Glomerular endothelial cell (primary cell): ENCODE measurements at places on chromosomes 6 and 20. TPM values are rescaled to one million over a fixed set of nuclear protein-coding genes. Genes with fewer than 3 reads are reported as not detected.

GRCh38 chr20:42095221-42095620, 477.0 kb upstream of the CHD6 start:
- no peak for DNase-seq

DNA sequence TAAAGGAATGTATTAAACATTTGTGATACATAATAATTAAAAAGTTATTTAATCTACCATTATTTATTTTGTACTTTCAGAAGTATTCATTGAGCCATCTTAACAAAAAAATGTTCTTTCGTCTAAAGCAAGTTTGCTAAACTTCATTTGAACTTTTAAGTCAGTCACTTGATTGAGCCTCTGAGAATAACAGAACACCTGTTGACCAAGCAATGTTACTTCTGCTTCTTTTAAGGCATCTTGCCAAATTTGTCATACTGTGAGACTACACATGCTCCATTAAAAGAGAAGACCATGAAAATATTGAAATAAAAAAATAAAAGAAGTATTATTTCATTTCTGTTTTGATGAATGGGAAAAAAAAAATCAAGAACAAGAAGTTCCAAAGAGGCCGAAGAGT, 141.8 kb upstream of the BMP5 start:
- no peak for DNase-seq

- no peak for DNase-seq
Measured at GRCh38 chr20:24146231-24146634, 157.7 kb upstream of the GGTLC1 start.

GRCh38 chr6:52424513-52424912, 4.4 kb downstream of the EFHC1 start:
- DNase-seq, result no peak

The ADIG gene
- not detected in 2 replicates for total RNA-seq

DNA sequence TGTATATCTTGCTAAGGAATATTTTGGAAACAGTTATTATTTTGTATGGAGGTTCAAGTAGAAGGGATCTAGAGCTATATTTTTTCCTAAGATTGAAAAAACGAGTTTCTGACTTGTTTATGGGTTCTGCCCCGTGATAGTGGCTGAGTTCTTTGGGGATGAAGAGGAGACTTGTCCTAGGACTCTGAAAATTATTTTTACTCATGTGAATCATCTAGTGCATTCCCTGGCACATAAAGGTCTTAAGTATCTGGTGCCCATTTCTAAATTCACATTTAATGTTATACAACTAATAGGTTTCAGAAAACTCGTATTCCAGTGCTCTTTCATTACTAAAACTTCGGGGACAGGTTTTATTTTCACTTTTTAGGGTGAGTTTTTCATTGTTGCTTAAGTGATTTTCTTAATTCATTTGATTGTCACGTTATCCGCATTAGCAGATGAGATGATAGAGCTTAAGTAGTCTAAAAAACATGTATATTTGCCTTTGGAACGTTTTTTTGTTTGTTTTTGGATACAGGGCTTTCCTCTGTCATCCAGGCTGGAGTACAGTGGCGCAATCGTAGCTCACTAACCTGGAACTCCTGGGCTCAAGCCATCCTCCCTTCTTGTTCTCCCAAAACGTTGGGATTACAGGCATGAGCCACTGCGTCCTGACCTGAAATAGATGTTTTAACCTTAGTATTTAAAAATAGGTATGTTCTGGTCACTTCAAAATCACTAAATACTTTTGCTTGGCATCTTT, 2.1 kb downstream of the NFYA start:
- no peak for DNase-seq

- no peak for DNase-seq
Measured at GRCh38 chr20:60107621-60108390, 149.6 kb downstream of the CDH26 start.

The GPX5 gene
- not detected in 2 replicates for total RNA-seq

- no peak for DNase-seq
Measured at GRCh38 chr6:2792330-2793110, 27.3 kb downstream of the WRNIP1 start.

DNA sequence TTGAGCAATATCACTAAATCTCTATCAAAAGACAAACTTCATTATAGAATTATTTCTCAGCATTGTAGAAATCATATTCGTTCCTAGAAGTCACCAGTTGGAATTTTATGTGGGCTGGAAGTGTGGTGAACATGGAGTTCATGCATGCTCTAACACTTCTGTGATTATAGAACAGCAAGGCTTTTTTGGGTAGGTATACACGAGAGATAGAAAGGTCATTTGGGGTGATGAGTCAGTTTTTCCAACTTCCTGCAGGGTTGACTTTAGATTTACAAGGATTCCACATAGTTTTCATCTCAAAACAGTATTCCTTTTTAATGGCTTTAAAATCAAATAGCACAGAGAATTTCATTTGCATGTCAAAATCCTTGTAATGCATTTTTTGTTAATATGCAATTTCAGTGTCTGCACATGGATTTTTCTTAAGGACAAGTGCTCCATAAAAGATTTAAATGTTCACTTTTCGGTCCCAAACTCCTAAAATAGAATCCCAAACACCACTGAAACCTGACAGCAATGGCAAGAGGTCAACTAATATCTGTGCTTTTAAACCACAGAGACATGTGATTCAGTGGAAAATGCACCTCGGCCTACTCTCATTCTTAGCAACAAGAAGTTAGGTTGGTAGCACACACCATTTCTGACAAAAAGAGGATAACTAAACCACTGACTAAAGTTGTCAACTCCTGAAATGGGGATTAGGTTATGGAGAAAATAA, 211.0 kb downstream of the MOXD1 start:
- no peak for DNase-seq

DNA sequence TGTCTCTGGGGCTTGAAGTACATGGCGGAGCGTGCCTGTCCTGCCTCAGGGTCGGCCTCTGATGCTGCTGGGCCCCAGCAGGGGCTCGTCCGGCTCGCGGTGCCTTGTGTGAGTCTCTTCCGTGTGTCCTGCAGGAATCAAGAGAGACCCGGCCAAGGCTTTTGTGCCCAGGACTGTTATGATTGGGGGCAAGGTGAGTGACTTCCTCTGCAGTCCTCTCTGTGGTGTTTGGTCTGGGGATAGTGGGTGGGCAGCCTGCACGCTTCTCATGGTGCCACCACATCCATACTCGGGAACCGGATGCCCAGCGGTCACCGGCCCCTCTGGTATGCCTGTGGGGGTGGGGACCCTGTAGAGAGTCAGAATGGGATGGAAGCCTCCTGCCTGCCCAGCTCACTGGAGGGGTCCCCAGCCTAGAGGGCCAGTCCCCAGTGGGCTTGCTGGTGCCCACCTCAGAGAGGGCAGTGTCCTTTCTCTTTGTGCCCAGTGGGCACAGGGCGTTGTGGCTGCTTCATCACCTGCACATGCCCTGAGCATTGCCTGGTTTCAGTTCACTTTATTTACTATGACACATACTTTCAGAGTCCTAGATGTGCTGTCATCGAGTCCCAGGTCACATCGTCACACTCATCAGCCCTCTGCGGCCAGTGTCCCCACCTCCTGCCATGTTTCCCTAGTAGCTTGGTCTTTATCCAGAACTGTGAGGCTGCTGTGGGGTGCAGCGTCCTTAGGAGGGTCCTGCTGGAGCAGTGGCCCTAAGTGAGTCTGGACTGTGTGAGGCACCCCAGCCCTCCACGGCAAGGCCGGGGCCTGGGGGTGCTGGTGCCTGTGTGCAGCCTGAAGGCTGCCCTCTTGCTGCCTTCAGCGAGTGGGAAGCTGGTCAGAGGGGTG, 40.7 kb downstream of the PYGB start:
- DNase-seq, result no peak

- DNase-seq, result no peak
Measured at GRCh38 chr6:26170181-26170580, 83.0 kb downstream of the HFE start.

The GPR6 gene
- not detected in 2 replicates for total RNA-seq

The C6orf163 gene
- total RNA-seq, result 0.15 and 3.0 TPM in 2 replicates

DNA sequence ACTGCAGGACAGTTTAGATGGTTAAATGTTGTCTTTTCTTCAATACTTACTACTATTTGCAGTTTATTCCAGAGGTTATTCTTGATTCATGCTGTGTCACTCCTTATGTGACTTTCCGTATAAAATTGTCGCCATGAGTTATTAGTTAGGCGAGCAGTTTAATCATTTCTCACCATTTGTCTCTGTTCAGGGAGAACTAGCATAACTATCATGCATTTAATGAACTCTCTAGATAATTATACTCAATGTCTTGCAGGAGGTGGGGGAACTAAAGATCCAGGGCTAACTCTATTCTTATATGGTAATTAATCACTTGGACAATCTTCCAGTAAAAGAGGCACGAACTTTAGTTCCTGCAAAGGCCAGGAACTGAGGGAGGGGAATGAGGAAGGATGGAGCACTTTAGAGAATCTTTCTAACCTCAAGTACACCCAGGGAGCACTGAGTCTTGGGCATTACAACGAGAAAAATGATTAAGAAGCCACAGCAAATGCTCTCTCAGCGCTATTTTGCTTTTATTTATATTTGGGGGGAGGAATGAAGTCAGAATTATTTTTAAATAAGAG, 58.3 kb downstream of the IYD start:
- DNase-seq, result no peak

The MACROD2 gene
- total RNA-seq, result 0.58 and 0.76 TPM in 2 replicates
